ENCODE measurements at places on chromosomes 7 and 10.

GRCh38 chr7:151793531-151793951 is 83.4 kb downstream of the PRKAG2 start:
- peak; percentile 72 for DNase-seq

GRCh38 chr7:17611611-17612010 is 313.2 kb downstream of the AHR start:
- DNase-seq: no peak

GRCh38 chr10:44071479-44071878 is 313.4 kb downstream of the CXCL12 start:
- DNase-seq: peak; percentile 75

DNA sequence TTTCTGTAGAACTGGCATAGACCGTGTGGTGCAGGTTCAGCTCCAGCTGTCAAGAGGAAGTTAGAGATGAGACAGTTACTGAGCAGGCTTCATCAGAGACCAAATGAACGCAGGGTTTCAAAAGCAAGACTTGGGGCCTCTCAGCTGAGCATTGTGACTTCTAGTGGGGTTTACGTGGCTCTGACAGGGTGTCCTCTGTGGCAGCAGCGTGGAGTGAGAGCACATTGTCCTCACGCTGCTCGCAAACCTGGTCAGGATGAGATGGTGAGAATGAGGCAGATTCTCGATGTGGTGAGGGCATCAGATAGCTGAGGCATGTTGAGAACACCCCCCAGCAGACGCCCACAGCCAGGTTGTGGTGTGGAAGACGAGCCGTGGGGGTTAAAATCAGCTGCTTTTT is 126.0 kb downstream of the DNAJB6 start:
- DNase-seq: no peak

GRCh38 chr10:86301971-86302370 is 64.6 kb downstream of the GRID1 start:
- no peak for DNase-seq
